ENCODE measurements at places on chromosomes 11 and 22.

DNA sequence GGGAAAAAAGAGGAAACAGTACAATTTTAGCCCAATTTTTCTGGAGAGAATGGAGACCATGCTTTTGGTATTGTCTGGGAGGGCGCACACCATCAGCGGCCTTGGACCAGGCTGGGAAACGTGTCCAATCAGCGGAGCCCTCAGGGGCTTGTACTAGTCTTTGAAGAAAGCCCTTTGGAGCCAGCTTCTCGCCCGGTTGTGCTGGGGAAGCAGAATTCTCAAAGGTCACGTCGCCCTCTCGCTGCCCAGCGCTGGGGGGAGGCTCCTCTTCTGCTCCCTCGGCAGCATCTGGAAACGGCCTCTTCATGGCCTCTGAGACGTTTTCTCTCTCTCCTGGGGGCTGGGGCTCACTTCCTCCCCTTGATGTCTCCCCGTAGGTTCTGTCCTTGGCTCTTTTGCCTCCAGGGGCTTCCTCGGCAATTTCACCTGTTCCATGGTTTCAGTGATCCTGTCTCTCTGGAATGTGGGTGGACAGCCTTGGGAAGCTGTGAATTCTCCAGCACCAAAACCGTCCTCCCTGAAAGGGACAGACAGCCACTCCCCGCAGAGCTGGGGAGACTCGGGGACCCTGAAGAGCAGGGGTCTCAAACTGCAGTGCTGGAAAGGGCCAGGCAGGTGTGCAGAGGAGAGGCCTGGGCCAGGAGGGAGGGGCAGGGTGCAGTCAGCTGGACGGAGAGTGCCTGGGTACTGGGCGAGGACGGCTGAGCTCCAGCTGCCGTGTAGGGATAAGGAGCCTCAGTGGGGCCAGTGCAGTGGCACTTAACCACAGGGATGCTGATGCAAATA, 80.2 kb downstream of the RPS6KA4 start:
- DNase-seq, result no peak

GRCh38 chr11:12282676-12283075, 94.7 kb upstream of the PARVA start:
- DNase-seq, result no peak

GRCh38 chr11:41612415-41612814, 153.0 kb upstream of the LRRC4C start:
- no peak for DNase-seq

GRCh38 chr11:76610871-76611475, 59.6 kb downstream of the LRRC32 start:
- no peak for DNase-seq

- DNase-seq, result no peak
Observed at GRCh38 chr22:47433627-47434026, 671.2 kb downstream of the TBC1D22A start.

Measured in EL (cell line).